Neural crest cell (in vitro differentiated cells): ENCODE measurements at places on chromosomes 4 and X.

- DNase-seq, result peak; percentile 57
- peak overlapping the region; percentile 97 for H3K4me3 ChIP-seq
- peaks cover 42% of the 10 kb centered on the region for H3K4me1 ChIP-seq
- H3K27me3 ChIP-seq, result no peaks in the 10 kb centered on the region
- H3K36me3 ChIP-seq, result peaks cover 2% of the 10 kb centered on the region
- H3K27ac ChIP-seq, result peak overlapping the region; percentile 98
These were observed 863 bp upstream of the RAB33A start for GRCh38 chrX:130170752-130171445.

DNA sequence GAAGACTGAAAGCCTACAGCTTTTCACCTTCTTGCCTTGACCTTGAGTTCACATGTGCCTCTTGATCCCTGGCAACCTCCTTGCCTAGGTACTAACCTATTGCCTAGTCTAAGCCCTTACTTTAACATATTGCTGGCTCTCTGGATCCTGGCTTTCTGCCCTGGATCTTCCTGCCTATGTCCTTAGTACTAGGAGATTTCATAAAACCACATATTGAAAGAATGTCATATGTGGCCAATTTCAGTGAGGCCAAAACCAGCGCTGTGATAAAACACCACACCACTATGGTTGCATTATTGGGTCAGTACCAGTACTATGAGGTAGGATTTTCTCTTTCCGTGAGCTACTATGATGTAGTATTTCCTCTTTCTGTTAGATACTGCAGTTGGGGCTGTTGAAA is 80.4 kb downstream of the CT47B1 start:
- H3K4me3 ChIP-seq, result no peak overlapping the region
- H3K36me3 ChIP-seq, result no peaks in the 10 kb centered on the region
- peaks cover 2% of the 10 kb centered on the region for H3K4me1 ChIP-seq
- no peak for DNase-seq
- no peaks in the 10 kb centered on the region for H3K27me3 ChIP-seq
- no peak overlapping the region for H3K27ac ChIP-seq

DNA sequence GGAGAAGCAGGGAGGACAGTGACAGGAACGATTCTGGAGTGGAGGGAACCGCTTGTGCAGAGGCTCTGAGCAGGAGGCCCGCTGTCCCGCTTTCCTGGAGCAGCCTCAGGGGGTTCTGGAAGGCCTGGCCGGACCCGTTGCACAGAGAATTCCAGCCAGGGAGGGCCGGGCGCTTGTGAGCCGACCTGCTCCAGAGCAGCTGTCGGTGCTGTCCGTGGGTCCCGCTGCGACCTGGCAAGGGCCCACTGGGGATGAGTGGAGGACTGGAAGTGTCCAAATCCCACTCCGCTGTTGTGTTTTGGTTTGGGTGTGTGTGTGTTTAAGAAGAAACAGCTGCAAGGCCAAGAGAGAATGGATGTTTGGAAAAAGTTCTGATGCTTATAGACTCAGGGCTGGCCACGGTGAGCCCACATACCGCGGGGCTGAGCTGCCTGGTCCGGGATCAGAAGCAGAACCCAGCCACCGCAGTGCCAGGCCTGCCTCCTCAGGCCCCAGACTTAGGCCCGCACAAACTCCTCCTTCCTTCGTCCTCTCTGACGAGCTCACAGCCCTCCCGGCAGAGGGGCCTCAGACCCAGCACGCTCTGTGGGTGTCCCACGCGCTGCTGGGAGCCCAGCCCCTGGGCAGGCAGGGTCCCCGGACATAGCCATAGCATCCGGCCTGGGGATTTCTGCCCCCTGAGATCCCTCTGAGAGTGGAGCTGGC is 73.9 kb downstream of the HTRA3 start:
- DNase-seq, result no peak
- H3K4me3 ChIP-seq, result no peak overlapping the region
- no peaks in the 10 kb centered on the region for H3K27me3 ChIP-seq

DNA sequence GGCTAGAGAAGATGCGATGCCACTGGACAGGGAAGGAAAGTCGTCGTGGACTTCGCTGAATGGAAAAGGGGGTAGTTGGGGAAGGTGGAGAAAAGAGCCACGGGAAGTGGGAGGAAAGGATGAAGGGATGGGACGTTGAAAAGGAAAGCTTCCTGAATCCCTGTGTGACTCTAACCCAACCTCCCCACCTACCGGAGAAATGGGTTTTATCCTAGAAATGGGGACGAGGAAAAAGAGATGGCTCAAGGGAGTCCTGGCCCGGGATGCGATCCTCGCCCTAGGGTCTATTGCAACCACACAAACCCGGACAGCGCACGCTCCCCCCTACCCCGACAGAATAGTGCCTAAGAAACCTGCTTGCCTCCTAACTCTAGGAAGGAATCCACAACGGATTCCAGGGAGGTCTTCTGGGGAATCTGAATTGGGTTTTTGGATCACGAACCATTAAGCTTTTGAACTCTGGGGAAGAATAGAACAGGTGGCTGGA is 738 bp upstream of the TSPAN5 start:
- H3K27ac ChIP-seq, result no peak overlapping the region
- H3K4me3 ChIP-seq, result peak overlapping the region; percentile 94
- no peak for DNase-seq

- no peaks in the 10 kb centered on the region for H3K36me3 ChIP-seq
- H3K27me3 ChIP-seq, result peaks cover 4% of the 10 kb centered on the region
- H3K27ac ChIP-seq, result no peak overlapping the region
- no peak for DNase-seq
- H3K4me3 ChIP-seq, result no peak overlapping the region
These were observed 16.4 kb downstream of the DSPP start for GRCh38 chr4:87624698-87625097.

GRCh38 chrX:3388457-3388856 is 42.0 kb upstream of the MXRA5 start:
- no peak overlapping the region for H3K4me3 ChIP-seq
- peaks cover 7% of the 10 kb centered on the region for H3K27me3 ChIP-seq
- no peaks in the 10 kb centered on the region for H3K36me3 ChIP-seq
- no peak for DNase-seq
- H3K4me1 ChIP-seq, result peaks cover 8% of the 10 kb centered on the region
- H3K27ac ChIP-seq, result no peak overlapping the region

DNA sequence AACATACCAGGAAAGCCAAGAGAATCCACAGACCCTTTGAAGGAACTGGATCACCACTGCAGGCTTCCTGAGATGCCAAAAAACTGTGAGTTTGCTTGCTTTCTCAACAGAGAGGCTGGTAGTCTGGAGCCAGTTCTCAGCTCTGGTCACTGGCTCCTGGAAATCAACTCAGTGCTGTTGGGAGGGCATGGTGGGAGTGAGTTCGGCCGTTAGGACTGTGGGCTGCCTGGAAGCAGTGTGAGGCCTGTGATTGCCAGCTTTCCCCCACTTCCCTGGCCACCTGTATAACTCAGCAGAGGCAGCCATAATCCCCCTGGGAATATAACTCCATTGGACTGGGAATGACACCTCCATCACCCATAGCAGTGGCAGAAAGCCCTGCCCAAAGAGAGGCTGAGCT is 122.0 kb upstream of the FSTL5 start:
- H3K4me3 ChIP-seq, result no peak overlapping the region
- H3K36me3 ChIP-seq, result no peaks in the 10 kb centered on the region
- no peak for DNase-seq
- no peak overlapping the region for H3K27ac ChIP-seq
- H3K27me3 ChIP-seq, result no peaks in the 10 kb centered on the region

GRCh38 chrX:150257353-150258175 is 105.6 kb upstream of the MAMLD1 start:
- H3K4me3 ChIP-seq, result no peak overlapping the region
- no peaks in the 10 kb centered on the region for H3K4me1 ChIP-seq
- no peak overlapping the region for H3K27ac ChIP-seq

DNA sequence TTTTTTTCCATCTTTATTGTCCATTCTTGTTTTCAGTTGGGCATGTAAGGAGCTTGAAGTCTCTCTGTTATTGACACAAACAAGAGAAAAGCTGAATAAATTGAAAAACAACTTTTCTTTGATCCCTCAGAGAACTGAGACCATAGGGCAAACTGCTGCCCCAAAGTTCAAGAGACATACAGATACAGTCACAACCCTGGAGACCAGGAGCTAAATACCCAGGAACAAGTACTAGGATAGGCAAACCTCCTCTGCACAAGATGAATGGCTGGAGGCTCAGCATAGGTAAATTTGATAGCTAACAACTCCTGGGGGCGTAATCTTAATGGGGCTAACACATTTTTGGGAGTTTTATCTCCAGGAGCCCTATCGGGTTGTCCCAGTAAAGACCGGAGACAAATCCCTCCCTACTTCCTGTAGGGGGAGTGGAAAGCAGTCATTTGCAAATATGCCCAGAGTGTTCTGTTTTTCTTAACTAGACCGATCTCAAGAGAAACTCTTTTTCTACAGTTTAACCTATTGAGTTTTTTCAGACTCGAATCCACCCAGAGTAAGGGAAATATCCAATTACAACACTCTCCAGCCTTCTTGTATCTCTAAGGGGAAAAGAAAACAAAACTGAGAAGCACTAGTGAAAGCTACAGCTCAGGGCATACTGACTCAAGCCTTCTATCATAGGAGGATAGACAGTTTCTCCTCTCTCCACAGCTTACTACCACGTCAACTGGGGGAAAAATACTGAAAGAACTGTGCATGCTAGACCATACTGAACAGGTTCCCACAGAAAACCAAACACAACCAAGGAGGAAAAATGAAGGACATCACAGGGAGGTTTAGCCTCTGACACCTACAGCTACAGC is 23.1 kb downstream of the MAGEA8 start:
- H3K27me3 ChIP-seq, result no peaks in the 10 kb centered on the region
- H3K4me3 ChIP-seq, result no peak overlapping the region
- H3K27ac ChIP-seq, result no peak overlapping the region
- no peak for DNase-seq

DNA sequence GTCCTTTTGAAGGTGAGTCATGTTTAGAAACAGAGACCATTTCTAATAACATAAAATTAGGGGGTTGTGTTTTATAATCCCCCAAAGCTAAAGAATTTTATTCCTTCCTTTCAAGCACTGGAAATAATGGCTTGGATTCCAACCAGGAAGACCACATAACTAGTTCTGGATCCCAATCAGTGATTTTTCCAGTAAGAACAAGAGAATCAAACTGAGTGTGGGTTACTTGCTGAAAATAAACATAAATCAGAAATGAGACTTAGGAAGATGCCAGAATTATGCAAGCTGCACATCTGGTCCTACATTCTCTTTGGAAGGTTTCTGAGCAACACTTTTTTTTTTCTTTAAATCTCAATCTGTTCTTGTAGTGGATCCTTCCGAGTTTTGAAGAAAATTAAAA is 76.3 kb downstream of the SOWAHB start:
- no peaks in the 10 kb centered on the region for H3K27me3 ChIP-seq
- peaks cover 7% of the 10 kb centered on the region for H3K36me3 ChIP-seq
- DNase-seq, result no peak
- H3K4me3 ChIP-seq, result no peak overlapping the region
- H3K27ac ChIP-seq, result no peak overlapping the region

DNA sequence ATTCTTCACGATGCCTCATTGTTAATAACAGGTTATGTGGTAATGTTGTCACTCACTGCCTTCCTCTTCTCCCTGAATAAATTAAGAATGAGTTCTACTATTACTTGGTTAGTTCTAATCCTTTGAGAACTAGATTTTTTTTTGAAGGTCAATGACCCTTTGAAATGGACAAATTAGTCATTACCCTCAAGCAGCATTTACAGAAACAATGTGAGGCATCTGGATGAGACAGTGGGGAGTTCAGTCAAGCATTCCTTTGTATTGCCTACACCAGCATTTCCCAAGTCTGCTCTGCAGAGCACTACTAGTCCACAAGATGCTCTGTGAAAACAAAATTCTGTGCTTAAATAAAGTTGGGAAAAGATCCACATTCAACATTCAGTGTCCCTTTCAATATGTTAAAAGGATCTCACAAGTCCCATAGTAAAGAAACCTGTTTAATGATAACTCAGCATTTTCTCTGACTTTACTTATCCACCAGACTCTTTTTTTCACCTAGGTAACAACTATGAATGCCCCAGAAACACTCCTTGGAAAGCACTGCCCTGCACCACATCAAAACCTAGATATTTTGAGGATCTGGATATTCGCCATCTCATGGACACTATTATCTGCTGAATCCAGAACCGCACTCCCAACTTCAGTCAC is 60.6 kb downstream of the CHRDL1 start:
- no peaks in the 10 kb centered on the region for H3K27me3 ChIP-seq
- H3K36me3 ChIP-seq, result no peaks in the 10 kb centered on the region
- no peak overlapping the region for H3K27ac ChIP-seq
- H3K4me3 ChIP-seq, result no peak overlapping the region
- H3K4me1 ChIP-seq, result peaks cover 35% of the 10 kb centered on the region

DNA sequence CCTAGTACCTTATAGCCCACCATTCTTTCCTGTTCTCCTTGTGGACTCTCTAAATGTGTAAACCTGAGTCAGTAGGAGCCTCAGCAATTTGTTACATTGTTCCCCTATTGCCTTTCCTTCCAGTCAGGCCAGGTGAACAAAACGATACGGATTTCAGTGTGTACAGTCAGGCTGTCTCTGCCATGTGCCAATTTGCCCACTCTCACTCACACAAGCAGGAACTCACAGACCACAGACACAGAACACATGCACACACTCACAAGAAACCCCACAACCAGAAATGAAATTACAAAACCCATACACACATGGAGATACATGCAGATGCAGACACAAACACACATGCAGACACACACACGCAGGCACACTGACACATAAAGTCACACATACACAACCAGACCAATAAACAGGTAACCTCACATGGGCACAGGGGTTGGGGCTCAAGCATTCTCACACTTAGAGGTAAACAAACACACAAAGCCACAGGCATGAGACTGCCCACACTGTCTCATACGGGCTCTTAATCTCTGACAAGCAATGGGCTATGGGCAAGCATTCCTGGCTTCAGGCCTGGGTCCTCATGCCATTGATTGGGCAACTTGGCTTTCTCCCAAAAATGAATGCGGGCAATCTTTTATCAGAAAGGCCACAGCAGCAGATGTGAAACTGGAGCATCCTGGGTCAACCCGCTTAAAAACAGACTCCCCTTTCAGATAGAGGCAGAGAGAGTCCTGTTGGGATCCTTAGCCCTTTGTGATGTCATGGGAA is 68.7 kb downstream of the NBDY start:
- H3K27ac ChIP-seq, result peak overlapping the region; percentile 50
- no peaks in the 10 kb centered on the region for H3K27me3 ChIP-seq
- peaks cover 28% of the 10 kb centered on the region for H3K4me1 ChIP-seq
- H3K4me3 ChIP-seq, result no peak overlapping the region
- DNase-seq, result no peak
- peaks cover 28% of the 10 kb centered on the region for H3K36me3 ChIP-seq

DNA sequence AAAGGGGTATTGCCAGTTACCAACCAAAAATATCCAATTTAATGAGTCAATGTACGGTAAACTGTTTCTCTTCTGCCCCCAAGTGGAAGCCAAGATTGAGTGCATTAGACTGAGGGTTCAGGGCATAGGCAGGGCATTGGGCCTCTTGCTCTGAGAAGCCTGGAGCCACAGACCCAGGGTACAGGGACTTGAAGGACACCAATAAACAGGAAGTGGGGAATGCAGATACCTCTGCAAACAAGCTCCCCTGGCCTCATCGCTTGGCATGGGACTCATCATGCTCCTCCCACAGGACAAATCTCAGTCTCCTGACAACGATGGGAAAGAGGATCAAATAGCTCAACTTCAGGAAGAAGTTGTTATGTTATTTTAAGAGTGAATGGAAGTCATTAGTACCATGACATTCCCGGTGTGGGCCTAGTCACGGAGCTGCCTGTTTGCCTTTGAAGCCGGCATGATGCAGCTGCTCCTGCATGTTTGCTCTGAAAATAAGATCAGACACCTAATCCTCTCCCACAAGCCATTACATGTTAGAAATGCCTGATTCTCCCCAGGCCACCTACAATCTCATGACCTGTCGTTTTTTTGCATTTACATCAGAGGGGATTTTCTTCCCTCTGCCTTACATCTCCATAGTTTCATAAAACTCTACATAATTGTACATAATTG is 224.2 kb downstream of the RCHY1 start:
- H3K27ac ChIP-seq, result no peak overlapping the region
- no peaks in the 10 kb centered on the region for H3K27me3 ChIP-seq
- H3K4me3 ChIP-seq, result no peak overlapping the region
- peak; percentile 2 for DNase-seq
